Lower lobe of right lung (tissue), 2 donors: ENCODE measurements at places on chromosomes 1 and 21. TPM values are rescaled to one million over a fixed set of nuclear protein-coding genes. Genes with fewer than 3 reads are reported as not detected.

DNA sequence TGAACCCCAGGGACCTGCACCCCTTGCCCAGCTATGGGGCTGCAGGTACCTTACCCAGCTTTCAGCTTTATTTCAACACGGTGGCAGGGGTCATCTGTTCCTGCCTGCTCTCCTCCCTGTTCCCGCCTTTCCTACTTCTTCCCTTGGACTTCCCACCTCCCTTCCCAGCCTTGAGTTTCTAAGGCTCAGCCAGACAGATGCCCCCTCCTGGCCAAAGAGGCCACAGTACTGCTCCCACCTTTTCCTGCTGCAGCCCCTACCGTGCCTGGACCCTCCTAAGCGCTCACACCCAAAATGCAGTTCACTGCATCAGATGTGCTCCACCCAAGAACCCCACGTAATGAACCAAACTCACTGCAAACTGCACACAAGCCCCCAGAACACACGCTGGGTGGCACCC, 7.7 kb downstream of the NOC2L start:
- no peak for DNase-seq

Gene TMEM54
- 44.0 TPM for total RNA-seq

Gene RAD54L
- 1.7 TPM for total RNA-seq

Gene LCE3D
- total RNA-seq, result not detected

Gene OPRD1
- not detected for total RNA-seq

Gene RRAGC
- 33.9 TPM for total RNA-seq
